ENCODE measurements at places on chromosomes 5 and 9. TPM values are rescaled to one million over a fixed set of nuclear protein-coding genes. Genes with fewer than 3 reads are reported as not detected.

GRCh38 chr5:14208071-14209021, 65.2 kb downstream of the TRIO start:
- H3K27me3 ChIP-seq = peaks cover 9% of the 10 kb centered on the region
- H3K27ac ChIP-seq = no peak overlapping the region
- H3K4me3 ChIP-seq = no peak overlapping the region
- no peak for DNase-seq

DNA sequence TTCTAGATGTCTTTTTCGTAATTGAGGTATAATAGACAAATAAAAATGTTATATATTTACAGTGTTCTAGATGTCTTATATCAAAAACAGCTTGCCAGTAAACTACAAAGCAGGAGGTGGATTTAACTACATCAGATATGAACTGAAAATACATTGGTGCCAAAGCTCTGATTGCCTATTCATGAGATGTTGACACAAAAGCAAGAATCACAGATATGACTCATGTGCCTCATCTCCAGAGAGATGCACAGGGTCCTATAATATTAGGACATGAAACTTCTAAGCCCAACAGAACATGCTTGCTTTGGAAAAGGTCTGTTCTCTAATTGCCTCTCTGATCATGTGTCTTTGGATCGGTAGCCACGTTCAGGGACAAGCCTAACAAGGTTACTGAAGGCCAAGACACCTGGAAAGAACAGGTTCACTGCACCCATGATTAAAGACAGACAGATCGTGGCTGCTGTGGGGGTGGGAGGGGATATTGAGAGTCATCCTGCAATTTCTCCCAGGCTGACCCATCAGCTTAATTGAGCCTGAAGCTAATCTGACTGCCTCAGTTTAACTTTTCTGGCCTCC, 16.8 kb downstream of the ABCA1 start:
- H3K4me3 ChIP-seq = no peak overlapping the region
- peaks cover 4% of the 10 kb centered on the region for H3K4me1 ChIP-seq
- no peak overlapping the region for H3K27ac ChIP-seq
- no peaks in the 10 kb centered on the region for H3K36me3 ChIP-seq
- H3K27me3 ChIP-seq = peaks cover 2% of the 10 kb centered on the region

DNA sequence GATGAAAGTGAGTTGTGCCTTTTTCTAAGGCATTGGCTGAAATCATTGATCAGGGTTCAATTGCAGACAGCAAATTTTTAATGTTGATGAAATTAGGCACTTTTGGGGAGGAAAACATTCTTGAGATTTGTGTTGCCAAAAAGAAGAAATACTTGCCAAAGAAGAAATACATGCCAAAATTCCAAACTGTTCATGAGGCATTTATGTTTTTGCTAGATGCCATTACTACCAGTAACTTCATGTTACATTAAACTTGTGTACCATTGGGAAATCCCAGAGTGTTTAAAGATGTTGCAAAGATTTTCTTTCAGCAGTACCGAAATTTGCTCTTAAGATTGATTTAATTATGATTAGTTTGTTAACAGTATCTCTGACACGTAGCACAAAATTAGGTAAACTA, 7.0 kb downstream of the XRCC4 start:
- peaks cover 4% of the 10 kb centered on the region for H3K36me3 ChIP-seq
- DNase-seq = no peak
- no peak overlapping the region for H3K27ac ChIP-seq
- no peaks in the 10 kb centered on the region for H3K4me1 ChIP-seq
- H3K27me3 ChIP-seq = no peaks in the 10 kb centered on the region
- H3K4me3 ChIP-seq = no peak overlapping the region

GRCh38 chr9:23739753-23740152, 86.3 kb downstream of the ELAVL2 start:
- no peaks in the 10 kb centered on the region for H3K4me1 ChIP-seq
- no peak overlapping the region for H3K4me3 ChIP-seq
- no peak overlapping the region for H3K27ac ChIP-seq
- no peaks in the 10 kb centered on the region for H3K36me3 ChIP-seq
- no peak for DNase-seq

DNA sequence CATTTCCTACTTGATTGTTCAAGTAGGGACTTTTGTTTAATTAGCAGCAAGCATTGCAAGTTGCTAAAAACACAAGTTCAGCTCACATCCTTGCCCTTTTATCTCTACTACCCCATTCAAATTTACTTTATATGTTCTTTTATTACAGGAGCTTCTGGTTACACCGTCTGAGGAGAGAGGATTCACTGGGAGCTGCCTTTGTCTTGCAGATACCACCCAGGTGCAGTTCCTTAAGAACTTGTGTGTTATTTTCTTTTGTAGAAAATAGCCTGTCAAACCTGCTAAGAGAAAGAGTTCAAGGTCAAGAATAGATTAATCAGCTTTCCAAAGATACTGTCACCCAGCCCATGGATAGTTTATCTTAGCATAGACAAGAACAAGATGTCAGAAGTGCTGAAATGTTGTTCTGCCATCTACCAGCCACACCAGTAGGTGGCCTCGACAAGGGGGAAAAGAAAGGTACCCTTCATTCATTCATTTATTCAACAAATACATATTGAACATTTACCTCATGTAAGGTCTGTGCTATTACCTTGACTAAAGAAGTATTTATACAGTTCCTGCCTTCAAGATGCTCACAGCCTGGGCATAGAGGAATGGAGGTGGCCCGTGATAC, 750.3 kb downstream of the MAT2B start:
- H3K4me3 ChIP-seq = no peak overlapping the region
- no peaks in the 10 kb centered on the region for H3K4me1 ChIP-seq
- no peak for DNase-seq
- no peaks in the 10 kb centered on the region for H3K36me3 ChIP-seq
- no peak overlapping the region for H3K27ac ChIP-seq

Gene ZNF300
- 1.9 TPM for total RNA-seq

Gene RPS14
- 2,151 TPM for total RNA-seq

Gene NDST1
- total RNA-seq = 0.50 TPM

Gene FRMPD1
- not detected for total RNA-seq
